Urinary bladder (tissue), 4 donors: ENCODE measurements at places on chromosomes 2 and 18. TPM values are rescaled to one million over a fixed set of nuclear protein-coding genes. Genes with fewer than 3 reads are reported as not detected.

Gene IL36RN
- total RNA-seq, result 0.26 TPM

DNA sequence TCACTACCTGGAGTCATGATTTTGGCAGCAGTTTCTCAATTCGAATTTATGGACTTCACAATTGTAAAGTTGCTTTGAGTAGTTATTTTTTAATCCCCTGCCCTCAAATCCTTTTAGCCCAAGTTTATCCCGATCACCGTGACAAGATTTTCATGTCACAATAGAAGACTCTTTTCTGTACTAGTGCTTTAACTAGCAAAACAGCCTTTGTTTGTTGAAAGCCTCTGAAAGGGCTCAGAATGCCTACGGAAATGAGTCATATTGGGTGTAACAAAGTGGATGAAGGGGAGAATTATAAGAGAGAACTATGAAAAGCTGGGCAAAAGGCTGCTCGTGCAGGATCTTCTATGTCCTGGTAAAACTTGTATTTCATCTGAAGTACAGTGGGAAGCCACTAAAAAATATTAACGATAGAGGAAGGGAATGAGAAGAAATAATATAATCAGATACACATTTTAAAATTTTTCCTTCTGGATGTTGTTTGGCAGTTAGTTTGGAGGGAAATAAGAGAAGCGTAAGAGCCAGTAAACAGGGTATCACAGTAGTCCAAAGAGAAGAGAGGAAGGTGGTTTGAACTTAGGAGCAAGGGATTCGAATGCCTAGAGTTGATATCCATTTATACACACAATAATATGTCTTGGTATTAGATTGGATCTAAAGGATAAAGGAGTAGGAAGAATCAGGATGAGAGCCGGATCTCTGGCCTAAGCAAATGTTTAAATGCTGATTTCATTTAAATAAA lies 114.9 kb downstream of the GALNT13 start:
- DNase-seq, result no peak

- DNase-seq, result no peak
These were observed 311.2 kb upstream of the LRATD1 start for GRCh38 chr2:14321357-14321756.

GRCh38 chr2:239625971-239626734 lies 225.3 kb upstream of the HDAC4 start:
- DNase-seq, result no peak

Gene ZNF521
- total RNA-seq, result 58.3 TPM

GRCh38 chr2:231613663-231614558 lies 21.2 kb downstream of the TEX44 start:
- peak; percentile 50 for DNase-seq

Gene TDRD15
- 3.8 TPM for total RNA-seq

Gene RAB27B
- total RNA-seq, result 19.8 TPM

Gene SLC19A3
- 1.4 TPM for total RNA-seq

- no peak for DNase-seq
These were observed 1083.2 kb downstream of the SOCS6 start for GRCh38 chr18:71371951-71372605.

Gene TM4SF20
- not detected for total RNA-seq

GRCh38 chr18:7291046-7291445 lies 60.2 kb downstream of the LRRC30 start:
- no peak for DNase-seq

- no peak for DNase-seq
These were observed at the start of gene DLX2 for GRCh38 chr2:172102391-172103359. TSS of gene DLX2 (minus strand) at chr2:172102900. CDS start at chr2:172102538, 362 bp downstream.

Gene FBXO36
- 3.2 TPM for total RNA-seq

DNA sequence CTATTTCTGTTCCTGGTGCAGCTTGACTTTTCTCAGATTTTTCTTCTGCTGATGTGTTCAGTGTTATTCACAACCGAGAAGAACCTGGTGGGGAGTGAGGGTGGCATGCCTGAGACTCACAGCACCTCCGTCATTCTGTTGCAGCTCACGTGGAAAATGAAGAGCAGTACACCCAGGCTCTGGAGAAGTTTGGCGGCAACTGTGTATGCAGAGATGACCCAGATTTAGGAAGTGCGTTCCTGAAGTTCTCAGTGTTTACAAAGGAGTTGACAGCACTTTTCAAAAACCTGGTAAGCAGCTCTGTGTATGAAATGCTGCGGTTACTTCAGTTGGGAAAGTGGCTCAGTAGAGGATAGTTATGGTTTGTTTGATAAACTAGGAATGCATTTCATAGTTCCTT lies 90.5 kb downstream of the ASAP2 start:
- DNase-seq, result no peak

Gene EHD3
- 8.3 TPM for total RNA-seq

DNA sequence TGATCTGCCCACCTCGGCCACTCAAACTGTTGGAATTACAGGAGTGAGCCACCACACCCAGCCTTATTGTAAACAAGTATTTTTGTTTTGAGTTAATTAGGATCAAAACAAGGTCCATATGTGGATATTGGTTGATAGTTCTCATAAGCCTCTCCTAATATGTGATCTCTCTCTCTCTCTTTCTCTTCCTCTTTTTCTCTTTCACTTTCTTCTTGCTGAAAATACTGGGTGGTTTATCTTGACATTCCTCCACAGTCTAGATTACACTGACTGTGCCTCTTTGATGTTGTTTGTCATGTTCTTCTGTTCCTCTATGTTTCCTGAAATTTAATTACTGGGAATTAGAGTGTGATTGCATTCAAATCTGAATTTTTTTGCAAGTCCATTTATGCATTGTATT lies 547.5 kb upstream of the NRXN1 start:
- DNase-seq, result no peak

- DNase-seq, result no peak
These were observed 18.9 kb upstream of the BAZ2B start for GRCh38 chr2:159635006-159635789.

- DNase-seq, result no peak
These were observed at the start of gene RIT2 for GRCh38 chr18:43115076-43115921. TSS of gene RIT2 (minus strand) at chr18:43115685.

DNA sequence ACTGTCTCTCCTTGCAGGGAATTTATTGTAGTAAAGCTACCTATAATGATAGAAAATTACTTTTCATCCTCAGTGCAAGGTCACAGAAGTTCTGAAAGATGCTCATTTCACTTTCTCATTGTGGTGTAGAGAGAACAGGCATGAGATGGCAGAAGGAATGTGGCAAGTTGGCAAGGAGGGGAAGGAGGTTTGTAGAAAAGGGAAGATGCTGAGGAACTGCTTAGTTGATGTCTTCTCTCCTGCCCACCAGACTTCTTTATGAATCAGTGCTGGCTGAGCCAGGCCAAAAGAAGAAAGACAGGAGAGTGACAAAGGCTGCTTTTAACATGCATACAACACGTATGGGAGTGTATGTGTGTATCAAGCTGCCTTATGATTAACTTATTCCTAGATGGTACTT lies 164.4 kb downstream of the PRPF40A start:
- no peak for DNase-seq

Gene CDH19
- total RNA-seq, result 18.3 TPM

DNA sequence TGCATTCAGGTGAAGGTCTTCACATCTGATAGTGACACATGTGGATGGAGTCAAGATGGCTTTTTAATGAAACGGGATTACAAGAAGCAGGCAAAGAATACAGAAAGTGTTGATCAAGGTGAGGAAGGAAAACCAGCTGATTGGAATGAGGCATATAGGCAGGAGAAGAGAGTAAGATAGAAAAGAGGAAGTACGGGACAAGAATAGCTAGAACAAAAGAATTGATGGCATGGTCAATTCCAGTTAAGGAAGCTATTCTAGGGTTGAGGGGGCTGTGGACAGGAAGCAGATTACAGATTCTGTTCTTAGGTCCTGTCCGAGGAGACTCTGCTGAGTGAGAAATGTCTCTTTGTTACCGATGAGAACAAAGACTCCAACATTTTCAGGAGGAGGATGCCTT lies 13.2 kb upstream of the NCK2 start:
- DNase-seq, result no peak

Gene TRIM43
- not detected for total RNA-seq

GRCh38 chr2:16149349-16150243 lies 209.2 kb downstream of the MYCN start:
- no peak for DNase-seq

DNA sequence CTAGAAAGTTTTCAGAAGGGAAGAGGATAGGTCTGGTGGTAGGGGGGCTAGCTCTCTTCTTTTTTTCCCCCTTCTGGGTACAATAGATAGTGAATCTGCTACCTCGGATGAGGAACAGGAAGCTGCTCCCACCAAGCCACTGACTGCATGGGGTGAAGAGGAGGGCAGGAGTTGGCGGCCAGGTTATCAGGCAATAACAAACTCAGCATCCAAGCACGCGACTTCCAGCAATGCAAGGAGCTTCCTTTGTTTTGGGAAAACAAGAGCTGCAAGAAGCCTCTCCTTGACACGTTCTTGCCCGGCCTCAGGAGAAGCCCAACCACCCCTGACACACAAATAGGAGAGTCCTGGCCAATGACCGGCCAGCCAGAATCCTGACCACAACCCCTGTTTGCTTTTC lies 32.2 kb downstream of the NHEJ1 start:
- DNase-seq, result no peak

Gene KIF5C
- total RNA-seq, result 10.8 TPM

GRCh38 chr18:13032173-13032572 lies 41.0 kb downstream of the CEP192 start:
- DNase-seq, result no peak

Gene DLGAP1
- total RNA-seq, result 7.5 TPM

Gene LIMS3
- 13.5 TPM for total RNA-seq

DNA sequence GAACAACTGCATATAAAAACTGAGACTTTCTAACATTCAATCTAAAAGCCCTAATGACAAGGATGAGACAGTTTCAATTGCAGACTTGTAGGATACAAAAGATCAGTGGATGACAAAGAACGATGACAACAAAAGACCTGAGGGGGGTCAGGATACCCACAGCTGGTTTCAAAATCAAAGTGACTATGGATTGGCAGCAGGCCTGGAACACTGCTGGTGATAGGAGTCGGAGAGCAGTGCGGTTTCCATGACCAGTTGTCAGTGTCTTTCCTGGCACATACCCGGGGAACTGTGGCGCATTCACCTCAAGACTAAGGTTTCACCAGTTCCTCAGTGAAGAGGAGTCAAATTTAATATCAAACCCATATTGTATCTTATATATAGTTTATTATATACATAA lies 42.0 kb downstream of the EHD3 start:
- DNase-seq, result no peak

GRCh38 chr2:180717588-180717987 lies 262.8 kb upstream of the UBE2E3 start:
- DNase-seq, result no peak

GRCh38 chr2:49924044-49924817 lies 769.9 kb upstream of the FSHR start:
- DNase-seq, result no peak

- no peak for DNase-seq
These were observed 16.1 kb upstream of the CIB4 start for GRCh38 chr2:26657265-26657664.

Gene PAIP2B
- total RNA-seq, result 7.6 TPM

GRCh38 chr2:136126021-136126420 lies 8.1 kb upstream of the CXCR4 start:
- no peak for DNase-seq

- DNase-seq, result no peak
These were observed 1041.2 kb downstream of the DPP10 start for GRCh38 chr2:115483666-115484065.

GRCh38 chr18:57014772-57015413 lies 132.0 kb upstream of the BOD1L2 start:
- no peak for DNase-seq

GRCh38 chr2:148877403-148877740 lies 2.3 kb downstream of the KIF5C start:
- DNase-seq, result no peak

- DNase-seq, result no peak
These were observed 22.0 kb upstream of the KCNF1 start for GRCh38 chr2:10889651-10890215.

Gene ROCK1
- total RNA-seq, result 128 TPM

Gene HJURP
- total RNA-seq, result 8.9 TPM

GRCh38 chr2:179588486-179589145 lies 272.8 kb downstream of the ZNF385B start:
- no peak for DNase-seq

GRCh38 chr2:152542995-152543481 lies 174.2 kb downstream of the PRPF40A start:
- peak; percentile 39 for DNase-seq

- no peak for DNase-seq
These were observed 533.7 kb upstream of the TNP1 start for GRCh38 chr2:217393585-217394032.

Gene MTERF4
- 41.3 TPM for total RNA-seq

Gene RFTN2
- 37.4 TPM for total RNA-seq

DNA sequence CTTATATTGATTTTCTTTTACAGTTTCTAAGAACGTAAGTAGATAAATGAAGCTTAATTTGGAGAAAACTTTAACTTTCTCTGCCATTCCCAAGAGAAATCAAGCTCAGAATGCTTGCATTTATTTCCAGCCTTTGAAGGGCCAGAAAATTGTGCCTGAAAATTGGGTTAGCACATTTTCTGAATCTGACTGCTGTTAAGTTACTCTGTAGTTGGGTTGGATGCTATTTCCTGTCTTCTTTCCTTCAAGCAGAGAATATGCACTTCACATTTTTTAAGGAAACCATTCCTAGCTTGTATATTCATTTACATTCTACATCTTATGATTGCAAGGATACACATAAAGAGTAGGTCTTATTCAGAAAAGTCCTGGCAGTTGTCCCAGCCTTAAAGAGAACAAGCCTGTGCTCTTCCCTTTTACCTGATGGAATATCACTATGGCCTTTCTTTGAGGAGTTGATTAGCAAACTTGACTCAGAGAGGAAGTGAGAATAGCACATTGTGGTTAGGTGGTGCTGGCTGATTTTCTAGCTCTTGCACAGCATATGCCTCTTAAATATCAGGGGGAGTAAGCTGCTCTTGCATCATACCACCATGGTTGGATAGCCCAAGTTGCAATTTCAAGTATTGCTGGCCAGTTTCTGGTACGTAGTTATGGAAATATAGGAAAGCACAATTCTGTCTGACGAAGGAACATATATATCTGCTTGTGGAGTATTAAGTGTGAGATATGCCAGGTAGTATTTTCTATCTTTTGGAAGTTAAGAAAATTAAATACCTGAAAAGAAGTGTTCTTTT lies 133.7 kb downstream of the COMMD1 start:
- DNase-seq, result no peak

Gene MAIP1
- 14.4 TPM for total RNA-seq

- no peak for DNase-seq
These were observed 11.3 kb downstream of the LCT start for GRCh38 chr2:135825550-135826176.
